RCC 7860 (cell line): ENCODE measurements at places on chromosomes 6 and 20.
A peak's percentile ranks its signal among the peaks of the same experiment; 100 is the strongest.

- no peak for DNase-seq
These were observed 99.3 kb upstream of the NFATC2 start for GRCh38 chr20:51641866-51642265.

DNA sequence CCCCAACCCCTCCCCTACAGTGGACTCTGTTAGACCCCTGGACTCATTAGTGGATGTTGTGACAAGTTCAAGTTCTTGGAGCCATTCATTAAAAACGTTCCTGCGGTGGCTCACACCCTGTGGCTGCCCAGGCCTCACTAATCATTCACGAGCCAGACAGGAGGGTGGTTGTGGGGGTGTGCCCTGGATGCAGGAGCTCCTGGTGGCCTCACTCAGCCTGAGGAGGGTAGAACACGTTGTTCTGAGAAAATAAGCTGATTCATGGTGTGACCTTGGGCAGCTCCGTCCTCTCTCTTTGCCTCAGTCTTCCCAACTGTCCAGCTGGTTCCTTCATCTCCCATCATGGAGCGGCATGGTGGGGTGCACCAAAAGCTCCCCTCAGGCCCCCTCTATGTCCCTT, 16.7 kb downstream of the SLC13A3 start:
- no peak for DNase-seq

DNA sequence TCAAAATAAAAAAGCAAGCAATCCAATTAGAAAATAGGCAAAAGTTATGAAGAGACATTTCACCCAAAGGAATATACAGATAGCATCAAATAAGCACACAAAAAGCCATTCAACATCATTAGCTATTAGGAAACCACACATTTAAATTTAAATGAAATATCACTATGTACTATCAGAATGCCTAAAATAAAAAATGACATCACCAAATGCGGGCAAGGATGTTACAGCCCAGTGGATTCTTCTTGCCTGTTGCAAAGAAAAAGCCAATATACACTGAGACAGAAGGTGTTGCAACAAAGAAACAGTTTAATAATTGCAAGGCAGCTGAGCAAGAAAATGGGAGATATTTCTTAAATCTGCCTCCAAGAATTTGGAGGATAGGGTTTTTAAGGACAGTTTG, 31.0 kb upstream of the MBOAT1 start:
- DNase-seq: no peak

DNA sequence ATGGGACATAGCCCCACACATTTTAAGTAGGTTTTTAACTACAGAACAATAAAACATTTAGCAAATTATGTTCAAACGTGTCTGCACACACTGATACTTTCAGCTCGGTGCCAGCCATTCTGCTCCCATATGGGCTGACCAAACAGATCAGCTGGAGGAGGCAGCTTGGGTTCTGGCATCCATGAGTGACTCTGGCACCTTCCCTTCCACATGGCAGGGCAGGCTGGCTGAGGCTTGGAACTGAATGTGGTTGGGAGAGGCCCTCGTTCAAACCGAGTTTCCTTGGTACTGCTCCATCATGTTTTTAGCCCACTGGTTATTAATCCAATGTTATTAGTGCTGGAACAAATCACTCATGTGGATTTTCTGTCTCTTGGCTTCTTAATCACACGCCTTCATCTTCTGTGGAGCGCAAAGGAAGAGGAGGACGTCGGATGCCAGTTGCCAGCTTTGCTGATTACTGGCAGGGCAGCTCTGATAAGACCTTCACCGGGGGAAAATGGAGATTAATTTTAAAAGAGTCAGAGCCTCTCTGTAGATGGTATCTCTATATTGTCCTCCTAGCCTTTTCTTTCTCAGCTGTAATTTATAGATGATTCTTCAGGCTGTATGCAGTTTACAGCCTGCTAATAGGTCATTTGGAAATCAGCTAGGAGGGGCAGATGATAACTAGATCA, 93.1 kb upstream of the TIAM2 start:
- DNase-seq: no peak

GRCh38 chr6:41318261-41318653, 17.2 kb upstream of the NCR2 start:
- DNase-seq: no peak

DNA sequence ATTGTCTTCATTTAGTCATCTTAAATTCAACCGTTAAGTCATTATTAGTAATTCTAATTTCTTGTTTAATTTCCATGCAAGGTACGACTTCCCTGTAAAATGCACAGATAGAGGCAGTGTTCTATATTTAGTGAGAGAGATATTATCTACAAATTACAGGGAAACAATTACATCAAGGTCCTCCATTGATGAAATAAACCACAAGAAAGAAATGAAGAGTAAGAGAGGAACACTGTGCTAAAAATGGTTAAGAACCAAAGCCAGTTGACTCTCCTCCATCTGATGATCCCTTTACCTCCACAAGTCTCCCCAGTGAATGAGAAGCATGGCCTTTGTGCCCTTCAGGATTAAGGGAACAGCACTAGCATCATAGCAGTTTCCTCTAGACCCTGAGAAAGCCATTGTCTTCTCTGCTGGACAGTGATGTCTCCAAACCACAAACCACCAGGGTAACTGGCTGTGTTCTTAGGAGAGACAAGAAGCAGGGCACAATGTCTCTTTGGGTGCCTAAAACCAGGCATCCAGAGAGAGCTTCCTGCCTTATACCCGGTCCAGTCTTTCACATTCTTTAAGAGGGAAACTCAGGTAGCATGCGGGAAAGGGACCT, 38.1 kb downstream of the IRF4 start:
- DNase-seq: no peak

GRCh38 chr6:16781348-16782169, 20.3 kb upstream of the ATXN1 start:
- no peak for DNase-seq

- peak; percentile 50 for DNase-seq
These were observed 1.8 kb downstream of the MOXD1 start for GRCh38 chr6:132399376-132400074.

- no peak for DNase-seq
These were observed at the start of gene HLA-DPA1 for GRCh38 chr6:33073431-33073871. TSS of gene HLA-DPA1 (minus strand) at chr6:33073649.

GRCh38 chr20:64188682-64189529, 24.7 kb downstream of the MYT1 start:
- DNase-seq: peak; percentile 47

- no peak for DNase-seq
These were observed 33.9 kb downstream of the JAG1 start for GRCh38 chr20:10639737-10640556.

GRCh38 chr6:35016502-35017321, 124.4 kb downstream of the TCP11 start:
- DNase-seq: no peak

DNA sequence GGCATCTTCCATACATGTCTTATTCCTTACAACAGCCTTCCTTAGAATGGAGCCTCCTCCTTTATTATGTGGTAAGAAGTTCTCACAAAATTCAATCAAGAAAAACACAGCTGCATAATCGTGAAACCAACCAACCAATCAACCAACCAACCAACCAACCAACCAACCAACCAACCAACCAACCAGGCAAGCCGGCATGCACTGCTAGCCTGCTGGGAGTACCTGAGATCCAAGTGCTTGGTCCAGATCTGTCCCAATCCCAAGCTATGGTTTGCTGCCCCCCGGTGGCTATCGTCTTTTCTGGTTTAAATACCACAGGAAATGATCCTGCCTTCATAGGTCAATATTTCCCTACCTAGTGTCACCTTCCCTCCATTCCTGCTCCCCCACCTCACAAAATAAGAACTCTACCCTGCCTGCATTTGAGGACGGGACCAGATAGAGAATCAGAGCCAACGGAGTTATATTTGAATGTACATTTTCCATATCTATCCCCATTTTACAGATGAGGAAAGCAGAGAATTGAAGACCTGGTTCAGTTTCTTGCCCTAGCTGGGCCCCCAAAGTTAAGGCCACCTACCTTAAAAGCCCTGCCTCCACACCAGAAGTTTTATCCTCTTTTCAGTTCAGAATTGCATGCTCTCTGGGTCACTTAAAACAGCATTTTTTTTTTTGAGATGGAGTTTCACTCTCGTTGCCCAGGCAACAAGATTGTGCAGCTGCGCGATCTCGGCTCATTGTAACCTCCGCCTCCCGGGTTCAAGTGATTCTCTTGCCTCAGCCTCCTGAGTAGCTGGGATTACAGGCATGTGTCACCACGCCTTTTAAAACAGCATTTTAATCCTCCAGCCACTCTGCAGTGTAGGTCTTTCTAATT, 27.1 kb downstream of the RAB44 start:
- DNase-seq: peak; percentile 44

DNA sequence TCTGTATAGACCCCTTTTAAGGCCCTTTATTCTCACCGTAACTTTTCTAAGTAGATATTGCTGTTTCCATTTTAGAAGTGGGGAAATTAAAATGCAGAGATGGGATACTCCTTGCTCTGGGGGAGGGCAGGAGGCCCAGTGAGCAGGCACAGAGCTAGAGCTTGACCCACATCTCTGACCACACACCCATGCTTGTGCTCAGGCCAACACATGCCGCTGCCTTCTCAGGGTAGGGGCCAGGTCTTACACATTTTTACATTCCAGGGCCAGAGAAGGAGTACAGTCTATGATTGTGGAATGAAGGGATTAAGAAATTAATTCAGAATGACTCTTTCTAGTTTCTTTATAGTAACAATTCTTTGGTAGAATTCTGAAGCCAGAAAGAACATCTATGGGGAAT, 104.8 kb downstream of the SOBP start:
- DNase-seq: no peak

DNA sequence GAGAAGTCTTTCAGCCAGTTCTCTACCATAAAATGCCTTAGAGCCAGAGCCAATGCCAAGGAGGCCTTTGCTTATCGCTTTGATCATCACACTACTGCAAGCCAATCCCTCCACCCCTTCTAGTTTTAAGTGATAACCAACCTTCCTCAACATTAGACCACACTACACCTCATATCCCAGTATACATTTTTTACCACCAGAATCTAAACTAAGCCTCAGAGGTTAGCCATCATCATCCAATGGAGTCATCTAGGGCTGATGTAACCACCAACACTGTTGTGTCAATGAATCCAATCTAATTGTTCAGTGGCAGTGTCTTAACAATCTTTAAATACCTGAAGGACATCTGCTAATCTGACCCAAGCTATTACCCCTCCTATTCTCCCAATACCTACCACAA, 6.4 kb downstream of the ZUP1 start:
- no peak for DNase-seq

- peak; percentile 11 for DNase-seq
These were observed 86.2 kb downstream of the PLEKHG1 start for GRCh38 chr6:150685860-150686259.

DNA sequence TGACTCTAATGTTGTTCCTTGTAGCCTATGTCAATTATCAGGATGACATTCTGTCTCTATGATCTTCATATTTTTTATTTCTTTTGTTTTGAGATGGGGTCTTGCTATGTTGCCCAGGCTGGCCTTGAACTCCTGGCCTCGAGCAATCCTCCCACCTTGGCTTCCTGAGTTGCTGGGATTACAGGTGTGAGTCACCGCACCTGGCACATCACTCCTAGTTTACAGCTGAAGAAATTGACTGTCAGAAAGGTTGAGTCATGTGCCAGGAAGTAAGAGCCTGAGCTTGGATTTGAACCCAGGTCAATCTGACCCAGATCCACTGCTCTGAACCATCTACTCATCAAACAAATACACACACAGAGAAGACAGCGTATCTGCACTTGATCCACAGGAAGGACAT, 14.4 kb downstream of the PPP1R3G start:
- DNase-seq: peak; percentile 18

GRCh38 chr20:39878809-39879208, 810.2 kb downstream of the MAFB start:
- DNase-seq: no peak

DNA sequence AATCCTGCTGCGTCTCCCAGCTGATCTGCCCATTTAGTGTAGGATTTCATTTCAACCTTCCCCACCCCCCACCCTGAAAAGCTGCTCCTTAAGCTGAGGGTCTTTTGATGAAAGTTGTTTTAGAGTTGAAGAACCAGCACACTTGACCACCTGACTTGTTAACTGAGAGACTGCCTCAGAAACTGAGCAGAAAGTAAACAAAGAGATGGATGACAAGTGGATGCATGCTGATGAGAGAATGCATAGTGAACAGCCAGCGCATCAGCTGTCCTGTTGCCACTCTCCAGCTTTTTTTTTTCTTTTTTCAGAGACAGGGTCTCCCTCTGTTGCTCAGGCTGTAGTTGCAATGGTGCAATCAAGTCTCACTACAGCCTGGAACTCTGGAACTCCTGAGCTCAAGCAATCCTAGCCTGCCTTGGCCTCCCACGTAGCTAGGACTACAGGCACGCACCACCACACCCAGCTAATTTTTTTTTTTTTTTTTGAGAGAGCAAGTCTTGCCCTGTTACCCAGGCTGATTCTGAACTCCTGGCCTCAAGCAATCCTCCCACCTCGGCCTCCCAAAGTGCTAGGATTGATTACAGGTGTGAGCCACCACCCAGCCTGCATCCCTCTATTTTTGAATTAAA, 9.5 kb downstream of the RPL10A start:
- no peak for DNase-seq

DNA sequence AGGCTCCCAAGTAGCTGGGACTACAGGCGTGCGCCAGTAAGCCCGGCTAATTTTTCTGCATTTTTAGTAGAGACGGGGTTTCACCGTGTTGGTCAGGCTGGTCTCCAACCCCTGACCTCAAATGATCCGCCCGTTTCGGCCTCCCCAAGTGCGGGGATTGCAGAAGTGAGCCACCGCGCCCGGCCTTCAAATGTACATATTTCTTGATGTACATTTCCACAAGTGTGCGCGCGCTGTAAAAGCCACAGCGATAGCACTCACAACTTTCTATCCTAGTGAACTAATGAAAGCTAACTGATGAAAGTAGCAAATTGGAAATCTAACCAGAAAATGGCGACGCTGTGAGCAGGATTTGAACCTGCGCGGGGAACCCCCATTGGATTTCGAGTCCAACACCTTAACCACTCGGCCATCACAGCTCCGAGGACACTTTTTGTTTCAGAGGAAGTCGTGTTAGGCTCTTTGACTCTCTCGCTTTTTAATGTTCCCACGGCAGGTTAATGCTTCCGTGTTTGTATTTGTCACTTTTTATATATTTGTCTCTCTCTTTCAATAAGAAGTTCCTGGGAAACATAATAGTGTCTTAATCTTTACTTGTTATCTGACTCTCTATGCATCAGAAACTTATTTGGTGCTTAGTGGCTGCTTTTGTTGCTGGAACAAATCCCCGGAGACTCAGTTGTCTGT, 199.4 kb upstream of the ZNF184 start:
- peak; percentile 79 for DNase-seq

DNA sequence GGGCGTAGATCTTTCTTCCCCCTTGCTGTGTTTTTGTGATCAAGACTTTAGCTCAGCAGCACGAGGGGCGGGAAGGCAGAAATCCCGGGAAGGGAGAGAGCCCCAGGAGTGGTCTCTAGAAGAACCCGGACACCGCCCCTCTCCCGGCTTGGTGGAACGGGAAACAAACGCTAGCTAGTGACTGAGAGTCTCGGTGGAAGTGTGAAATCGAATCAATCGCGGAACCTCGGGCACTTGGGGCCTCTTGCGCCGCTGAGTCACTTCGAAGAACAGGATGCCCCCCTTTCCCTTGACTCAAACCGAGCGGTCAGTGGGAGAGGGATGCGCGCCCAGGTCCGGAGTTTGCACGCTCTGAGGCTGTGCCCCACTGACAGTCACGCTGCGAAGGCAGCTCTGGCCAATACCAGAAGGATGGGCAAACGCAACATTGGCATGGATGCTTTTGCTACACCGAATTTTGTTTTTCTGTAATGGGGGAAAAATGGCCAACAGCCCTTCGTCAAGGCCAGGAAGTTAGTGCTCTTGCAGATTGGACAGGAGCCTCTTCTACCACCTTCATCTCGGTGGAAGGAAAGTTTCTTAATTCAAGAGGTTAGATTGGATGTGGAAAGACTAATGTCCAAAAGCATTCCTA, 1.6 kb upstream of the OLIG3 start:
- DNase-seq: no peak
